AG20443 (cell line): ENCODE measurements at places on chromosomes 5 and 9.
A peak's percentile ranks its signal among the peaks of the same experiment; 100 is the strongest.

GRCh38 chr5:1537603-1538154 lies 13.9 kb upstream of the LPCAT1 start:
- DNase-seq = no peak

GRCh38 chr9:31715250-31715649 lies 669.2 kb upstream of the ACO1 start:
- no peak for DNase-seq

GRCh38 chr9:116059466-116059865 lies 94.1 kb upstream of the PAPPA start:
- no peak for DNase-seq

DNA sequence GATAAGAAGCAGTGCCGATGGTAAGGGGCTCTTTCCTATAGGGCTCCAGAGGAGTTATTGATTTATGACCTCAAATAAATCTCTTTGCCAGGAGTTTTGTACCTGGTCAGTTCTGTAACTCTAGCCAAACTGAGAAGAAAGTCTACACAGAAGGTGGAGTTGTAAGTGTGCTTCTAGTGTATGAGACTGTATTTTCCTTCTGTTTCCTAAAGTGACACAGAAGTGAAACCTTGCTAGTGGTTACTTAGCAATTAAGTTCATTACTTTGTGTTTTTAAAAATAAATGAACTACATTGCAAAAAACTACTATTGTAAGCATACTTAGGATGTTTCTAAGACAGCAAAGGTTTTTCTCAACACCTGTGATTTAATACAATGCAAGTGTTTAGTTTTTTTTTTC lies 48.7 kb upstream of the ACTBL2 start:
- no peak for DNase-seq

DNA sequence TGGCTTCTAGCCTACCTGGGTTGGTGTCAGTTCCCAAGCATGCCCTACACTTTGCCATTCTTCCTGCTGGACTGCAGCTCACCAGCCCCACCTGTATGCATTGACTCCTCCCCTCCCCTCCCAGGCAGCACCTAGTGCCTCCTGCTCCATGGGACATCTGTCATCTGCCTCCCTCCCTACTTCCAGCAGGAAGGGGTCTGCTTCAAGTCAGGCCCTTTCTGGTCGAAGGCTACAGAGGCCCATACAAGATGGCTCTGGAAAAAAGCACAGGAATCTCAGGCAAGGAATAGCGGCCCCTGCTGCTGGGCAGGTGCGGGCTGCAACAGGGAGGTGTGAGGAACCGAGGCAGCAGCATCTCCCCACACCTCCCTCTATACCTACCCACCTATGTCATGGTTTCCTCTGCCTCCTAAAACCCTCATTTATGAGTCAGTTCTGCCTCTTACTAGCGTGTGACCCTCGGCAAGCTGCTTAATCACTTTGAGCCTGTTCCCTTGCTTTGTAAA lies 19.7 kb downstream of the WWC1 start:
- no peak for DNase-seq

DNA sequence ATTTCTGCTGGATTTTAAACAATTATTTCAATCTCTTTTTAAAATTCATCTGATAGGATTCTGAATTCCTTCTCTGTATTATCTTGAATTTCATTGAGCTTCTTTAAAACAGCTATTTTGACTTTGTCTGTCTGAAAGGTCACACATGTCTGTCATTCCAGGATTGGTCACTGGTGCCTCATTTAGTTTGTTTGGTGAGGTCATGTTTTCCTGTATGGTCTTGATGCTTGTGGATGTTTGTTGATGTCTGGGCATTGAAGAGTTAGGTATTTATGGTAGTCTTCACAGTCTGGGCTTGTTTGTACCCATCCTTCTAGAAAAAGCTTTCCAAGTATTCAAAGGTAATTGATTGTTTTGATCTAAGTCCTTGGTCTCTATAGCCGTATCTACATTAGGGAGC lies 39.1 kb downstream of the DENND4C start:
- DNase-seq = no peak

DNA sequence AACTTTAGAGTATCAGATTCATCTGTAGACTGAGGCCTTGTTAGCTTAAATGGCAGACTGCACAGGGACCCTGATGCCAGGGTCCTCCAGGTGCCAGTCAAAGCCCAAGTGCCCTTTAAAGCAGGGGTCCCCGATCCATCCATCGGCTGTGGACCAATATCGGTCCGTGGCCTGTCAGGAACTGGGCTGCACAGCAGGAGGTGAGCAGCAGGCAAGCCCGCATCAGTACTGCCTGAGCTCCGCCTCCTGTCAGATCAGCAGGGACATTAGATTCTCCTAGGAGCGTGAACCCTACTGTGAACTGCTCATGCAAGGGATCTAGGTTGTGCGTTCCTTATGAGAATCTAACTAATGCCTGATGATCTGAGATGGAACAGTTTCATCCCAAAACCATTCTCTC lies 403.4 kb downstream of the RAB3C start:
- no peak for DNase-seq

- no peak for DNase-seq
Observed at GRCh38 chr9:91698266-91698665, 251.8 kb downstream of the ROR2 start.

GRCh38 chr5:142097681-142098080 lies 10.9 kb upstream of the NDFIP1 start:
- no peak for DNase-seq

DNA sequence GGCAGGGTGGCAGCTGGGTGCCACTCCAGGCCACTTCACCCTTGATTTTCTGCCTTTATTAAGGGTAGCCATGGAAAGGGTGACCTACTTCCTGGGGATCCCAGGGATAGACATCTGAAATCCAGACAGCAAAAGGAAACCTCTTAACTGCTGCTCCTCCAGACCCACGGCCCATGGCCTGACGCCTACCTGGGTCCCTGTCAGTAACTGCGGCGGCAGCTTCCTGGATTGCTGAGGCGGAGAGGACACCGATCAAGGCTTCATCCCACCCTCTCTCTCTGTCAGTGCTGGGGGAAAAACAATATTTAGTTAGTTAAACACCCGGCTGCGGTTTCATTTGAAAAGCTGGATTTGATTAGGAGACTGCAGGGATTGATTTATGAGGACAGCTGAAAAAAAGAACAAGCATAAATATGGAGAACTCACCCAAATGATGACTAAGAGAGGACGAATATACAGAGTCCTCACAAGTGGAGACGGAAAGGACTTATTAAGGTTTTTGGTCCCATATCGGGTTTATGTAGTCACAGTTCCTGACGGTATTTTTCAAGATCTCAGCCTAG lies 158.7 kb upstream of the KLF4 start:
- DNase-seq = peak; percentile 42

DNA sequence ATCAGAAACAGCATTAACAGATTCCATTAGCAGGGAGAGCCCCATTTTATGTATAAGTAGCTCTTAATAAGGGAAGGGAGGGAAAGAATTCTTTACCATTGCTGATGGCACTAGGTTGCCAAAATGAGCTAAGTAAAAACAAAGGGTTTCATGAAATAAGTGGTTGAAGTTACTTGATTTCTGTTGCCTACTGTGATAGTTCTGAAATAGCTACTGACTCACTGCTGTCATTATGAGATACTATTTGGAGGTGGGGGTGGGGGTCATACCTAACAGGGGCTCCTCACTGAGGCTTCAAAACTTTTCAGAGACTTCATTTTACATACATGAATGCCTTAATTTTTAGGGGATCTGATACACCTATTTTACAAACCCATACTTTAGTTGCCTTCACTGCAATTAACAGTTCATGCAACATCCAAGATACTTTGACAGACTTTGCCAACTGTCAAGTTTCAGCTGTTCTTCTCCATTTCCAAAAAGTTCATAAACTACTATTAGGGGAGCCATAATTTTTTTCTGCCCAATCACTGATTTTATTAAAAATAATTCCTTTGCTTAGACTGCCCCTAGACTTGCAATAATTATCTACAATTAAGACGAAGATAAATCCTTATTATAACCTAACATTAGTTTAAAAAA lies 4.6 kb downstream of the HOMER1 start:
- DNase-seq = no peak

DNA sequence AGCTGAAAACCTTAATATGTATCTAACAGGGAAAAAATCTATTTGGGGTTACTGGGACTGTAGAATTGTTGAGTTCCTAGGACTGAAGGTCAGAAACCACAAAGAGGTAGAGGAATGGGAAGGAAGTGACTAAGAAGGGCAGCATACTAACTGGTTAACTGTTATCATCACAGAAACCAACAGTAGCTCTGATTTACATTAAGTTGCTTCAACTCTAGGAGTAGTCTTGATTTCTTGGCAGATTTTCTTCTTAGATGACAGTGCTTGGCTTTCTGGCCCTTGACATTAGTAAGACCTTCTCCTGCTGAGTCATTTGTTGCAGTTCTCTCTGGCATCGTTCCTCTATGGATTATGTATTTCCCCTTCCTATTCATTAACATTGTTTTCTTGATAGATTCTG lies 116.1 kb upstream of the RASA1 start:
- DNase-seq = peak; percentile 49
